ENCODE measurements at places on chromosomes 13 and 19. TPM values are rescaled to one million over a fixed set of nuclear protein-coding genes. Genes with fewer than 3 reads are reported as not detected.

The LHB gene
- not detected for total RNA-seq

The FOXO1 gene
- 13.3 TPM for total RNA-seq

The IL11 gene
- total RNA-seq: not detected

The KIR2DL4 gene
- total RNA-seq: not detected

The ATCAY gene
- total RNA-seq: not detected

- no peak for DNase-seq
Observed at GRCh38 chr19:35220315-35220921, 8.1 kb downstream of the FAM187B start.

DNA sequence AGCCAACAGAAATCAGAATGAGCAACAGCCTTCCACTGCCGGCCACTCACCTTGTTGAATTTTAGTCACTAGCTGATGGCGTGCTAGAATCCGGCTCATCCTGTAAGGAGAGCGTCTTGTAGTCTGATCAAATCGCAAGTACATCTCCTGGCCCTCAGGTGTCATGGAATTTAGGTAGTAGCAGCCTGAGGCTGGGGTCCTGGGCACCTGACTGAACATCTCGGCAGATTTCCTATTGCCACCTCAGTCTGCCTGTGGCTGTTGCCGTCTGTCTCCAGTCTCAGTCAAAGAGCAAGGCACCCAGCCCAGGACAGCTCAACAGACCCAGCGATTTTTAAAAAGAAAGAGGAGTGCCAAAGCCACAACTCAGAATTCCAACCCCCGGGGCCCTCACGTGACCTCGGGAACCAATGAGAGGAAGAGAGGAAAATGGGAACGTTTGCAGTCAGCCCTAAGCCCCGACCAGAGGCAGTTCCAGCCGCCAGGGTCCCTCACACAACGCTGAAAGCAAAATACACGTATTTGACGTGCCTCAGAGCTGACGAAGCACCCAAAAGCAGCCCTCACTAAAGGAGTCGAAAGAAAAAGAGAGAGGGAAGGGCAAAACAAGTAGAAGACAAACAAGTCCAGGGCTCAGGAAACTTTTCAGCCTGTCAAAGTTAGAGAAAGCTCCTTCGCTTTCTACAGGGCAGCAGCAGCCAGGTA, at the start of gene STARD13:
Gene STARD13 (minus strand): TSS at position 336 of the 705 bp plus-strand sequence. CDS start 117 bp downstream, at position 219.
- DNase-seq: peak; percentile 96

DNA sequence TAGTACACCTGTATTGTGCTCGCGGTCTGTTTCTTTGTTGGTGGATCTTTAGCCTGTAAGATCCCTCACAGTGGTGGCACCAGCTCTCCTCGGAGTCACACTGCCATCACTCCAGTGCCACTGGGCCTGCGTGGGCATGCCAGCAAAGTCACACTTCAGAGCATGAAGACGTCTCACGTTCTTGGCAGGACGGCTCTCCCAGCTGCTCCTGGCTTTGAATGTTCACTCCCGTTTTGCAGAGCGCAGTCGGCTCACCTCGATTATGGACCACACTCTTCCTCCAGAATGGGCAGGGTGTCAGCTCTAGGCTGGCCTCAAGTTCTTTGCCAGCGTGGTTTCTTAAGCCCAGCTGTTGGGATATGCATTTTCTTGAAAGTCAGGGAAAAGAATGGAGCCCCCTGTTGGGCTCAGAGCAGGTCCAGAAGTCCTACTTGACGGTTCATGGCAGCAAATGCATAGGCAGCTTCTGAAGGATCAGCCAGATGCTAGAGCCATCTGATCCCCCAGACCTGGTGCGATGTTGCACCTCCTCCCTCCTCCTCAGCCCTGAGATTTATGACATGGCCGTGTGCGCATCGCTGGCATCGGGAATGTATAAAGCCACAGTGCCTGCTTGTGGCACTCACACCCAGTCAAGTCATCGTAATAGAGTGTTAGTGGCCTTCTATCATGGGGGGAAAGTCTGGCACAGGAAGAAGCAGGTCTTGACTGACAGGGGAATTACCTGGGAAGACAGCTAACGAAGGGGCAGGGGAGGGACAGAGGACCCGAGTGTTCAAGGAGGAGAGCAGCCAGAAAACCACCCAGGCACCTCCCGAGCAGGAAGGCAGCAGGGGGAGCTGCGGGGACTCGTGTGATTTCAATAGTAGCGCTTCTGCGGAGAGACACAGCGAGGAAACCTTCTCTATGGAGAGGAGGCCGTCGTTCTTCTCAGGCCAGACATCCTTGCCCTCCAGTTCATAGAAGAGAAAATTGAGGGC, 40.2 kb upstream of the NPAS1 start:
- DNase-seq: no peak

- no peak for DNase-seq
Observed at GRCh38 chr13:93794197-93794885, 567.7 kb downstream of the GPC6 start.

DNA sequence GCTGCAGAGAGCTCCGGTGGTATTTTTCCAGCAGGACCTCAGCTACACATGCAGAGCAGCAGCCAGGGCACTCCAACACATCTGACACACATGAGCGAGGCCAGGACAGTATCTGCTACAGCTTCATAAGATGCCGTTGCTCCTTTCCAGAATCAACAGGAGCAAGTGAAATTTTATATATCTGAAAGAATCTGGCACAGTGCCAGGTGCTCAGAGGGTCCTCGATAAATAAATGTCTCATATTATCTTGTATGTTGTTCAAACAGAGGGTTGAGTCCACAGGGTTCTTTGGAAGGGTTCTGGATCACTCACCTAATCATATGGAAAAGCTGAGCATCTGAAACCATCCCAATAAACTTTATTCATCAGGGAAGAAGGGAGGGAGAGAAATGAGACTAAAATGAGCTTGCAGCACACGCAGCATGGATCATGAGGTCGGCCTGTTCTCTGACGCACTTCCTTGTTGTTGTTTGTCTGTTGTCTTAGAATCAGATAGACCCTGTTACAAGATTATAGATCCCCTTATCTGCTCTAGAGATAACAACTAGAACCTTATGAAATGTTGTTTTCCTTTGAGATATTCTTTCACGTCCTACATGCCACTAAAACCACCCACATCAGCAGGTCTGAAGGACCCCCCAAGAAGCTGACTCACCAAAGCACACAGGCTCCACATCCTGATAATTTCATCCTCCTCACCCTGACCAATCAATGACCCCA, 3.2 kb upstream of the METTL21C start:
- no peak for DNase-seq

DNA sequence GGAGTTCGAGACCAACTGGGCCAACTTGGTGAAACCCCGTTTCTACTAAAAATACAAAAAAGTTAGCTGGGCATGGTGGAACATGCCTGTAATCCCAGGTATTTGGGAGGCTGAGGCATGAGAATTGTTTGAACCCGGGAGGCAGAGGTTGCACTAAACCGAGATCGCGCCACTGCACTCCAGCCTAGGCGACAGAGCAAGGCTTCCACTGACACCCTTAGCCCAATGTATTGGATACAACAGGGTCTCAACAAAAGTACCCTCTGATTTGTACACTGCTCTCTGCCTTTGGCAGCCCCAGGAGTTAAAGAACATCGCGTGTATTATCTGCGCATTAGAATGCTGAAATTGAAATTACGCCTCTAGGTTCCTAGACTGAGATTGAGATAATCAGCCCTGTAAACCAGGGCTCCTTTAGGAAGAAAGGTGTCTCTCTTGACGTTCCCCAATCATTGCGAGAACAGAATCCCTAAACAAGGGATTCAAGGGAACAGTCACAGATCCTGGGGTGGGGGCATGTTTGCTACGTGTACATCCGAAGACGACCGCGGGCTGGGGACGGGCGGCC, 21.9 kb downstream of the IPO5 start:
- DNase-seq: no peak

GRCh38 chr13:73622381-73622780, 511.8 kb downstream of the KLF12 start:
- DNase-seq: no peak

DNA sequence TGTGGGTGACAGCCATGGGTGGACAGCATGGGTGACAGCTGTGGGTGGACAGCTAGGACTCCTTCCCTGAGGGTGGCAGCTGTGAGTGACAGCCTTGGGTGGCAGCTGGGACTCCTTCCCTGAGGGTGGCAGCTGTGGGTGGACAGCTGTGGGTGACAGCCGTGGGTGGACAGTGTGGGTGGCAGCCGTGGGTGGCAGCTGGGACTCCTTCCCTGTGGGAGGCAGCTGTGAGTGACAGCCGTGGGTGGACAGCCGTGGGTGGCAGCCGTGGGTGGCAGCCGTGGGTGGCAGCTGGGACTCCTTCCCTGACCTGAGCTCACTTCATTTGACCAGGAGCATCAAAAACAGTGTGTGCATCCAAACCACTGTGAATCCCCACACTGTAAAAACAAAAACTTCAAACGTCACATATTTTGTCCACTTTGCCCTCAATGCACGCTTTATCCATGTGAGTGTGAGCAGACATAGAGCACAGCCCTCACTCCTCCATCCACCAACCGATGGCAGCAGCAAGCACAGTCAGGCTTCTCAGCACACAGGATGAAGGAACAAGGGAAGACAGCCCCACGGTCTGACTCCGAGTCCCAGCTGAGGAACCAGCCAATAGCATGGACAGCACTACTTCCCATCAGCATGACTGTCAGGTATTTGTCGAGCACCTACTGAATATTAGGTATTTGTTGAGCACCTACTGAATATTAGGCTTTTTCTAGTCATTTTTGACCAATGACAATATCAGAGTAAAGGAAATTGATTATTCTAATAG, 1.6 kb upstream of the CFAP97D2 start:
- no peak for DNase-seq

DNA sequence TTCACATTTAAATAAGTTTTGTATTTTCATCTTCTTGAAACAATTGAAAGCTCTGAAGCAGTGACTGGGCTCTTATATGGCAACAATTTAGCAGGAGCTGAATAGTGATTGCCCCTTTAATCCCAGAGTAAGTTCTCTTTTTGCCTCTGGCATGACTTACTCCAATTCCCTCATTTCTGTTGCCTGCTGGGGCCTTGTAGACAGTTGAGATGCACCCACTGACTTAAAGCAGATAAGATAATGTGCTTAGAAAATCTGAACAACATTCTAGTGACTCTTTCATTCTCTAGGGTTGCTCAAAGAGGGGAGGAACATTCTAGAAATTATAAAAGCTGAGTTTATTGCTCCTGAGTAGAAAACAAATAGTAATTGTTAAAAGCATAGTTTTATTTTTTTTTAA, 52.8 kb downstream of the AKAP11 start:
- DNase-seq: no peak

All from left lobe of liver (tissue), 2 donors.